NB4 (cell line): ENCODE measurements at places on chromosomes 12 and 14.
A peak's percentile ranks its signal among the peaks of the same experiment; 100 is the strongest.

DNA sequence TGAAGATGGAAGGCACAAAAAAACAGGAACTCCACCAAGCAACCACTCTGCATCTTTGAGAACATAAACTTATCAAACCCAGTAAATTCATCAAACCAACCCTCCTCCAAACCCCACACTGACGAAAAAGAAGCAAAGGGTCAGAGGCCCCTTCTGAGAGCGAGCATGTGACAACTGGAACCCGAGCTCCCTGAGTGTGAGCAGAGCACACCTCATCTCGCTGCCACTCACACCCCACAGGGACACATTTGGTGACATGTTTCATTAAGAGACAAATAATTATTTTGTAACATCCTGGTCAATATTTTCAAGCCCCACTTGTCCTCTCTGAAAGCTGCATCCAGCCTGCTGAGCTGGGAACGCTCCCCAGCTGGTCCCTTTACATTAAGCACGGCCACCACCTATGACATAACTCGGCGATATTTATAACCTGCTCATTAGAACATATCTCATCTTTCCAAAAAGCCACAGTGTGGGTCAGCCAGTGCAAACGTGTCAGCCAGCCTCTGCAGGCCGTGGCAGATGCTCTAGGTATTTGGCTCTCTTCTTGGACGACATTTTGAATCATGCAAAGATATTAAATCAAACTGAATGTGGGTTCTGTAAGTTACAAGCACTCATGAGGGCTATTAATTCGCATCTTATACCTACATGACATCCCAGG lies 120.1 kb downstream of the TTC7B start:
- no peak for DNase-seq

DNA sequence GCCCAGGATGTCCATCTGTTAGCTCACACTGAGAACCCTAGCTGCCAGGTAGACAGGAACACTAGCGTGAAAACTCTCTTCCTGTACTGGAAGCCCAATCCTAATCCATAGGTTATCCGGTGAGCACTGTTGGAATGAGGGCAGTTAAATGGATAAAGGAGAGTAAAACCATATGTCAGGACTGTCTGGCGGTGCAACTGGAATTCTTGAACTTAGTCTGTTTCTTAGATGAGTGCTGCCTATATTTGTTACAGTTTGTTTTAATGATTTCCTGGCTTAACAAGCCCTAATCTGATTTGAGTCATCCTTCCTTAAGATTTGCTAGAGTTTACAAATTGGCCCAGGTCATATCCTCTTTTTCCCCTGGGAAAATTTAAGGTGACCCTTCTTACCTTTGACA lies 104.7 kb downstream of the ANO4 start:
- no peak for DNase-seq

DNA sequence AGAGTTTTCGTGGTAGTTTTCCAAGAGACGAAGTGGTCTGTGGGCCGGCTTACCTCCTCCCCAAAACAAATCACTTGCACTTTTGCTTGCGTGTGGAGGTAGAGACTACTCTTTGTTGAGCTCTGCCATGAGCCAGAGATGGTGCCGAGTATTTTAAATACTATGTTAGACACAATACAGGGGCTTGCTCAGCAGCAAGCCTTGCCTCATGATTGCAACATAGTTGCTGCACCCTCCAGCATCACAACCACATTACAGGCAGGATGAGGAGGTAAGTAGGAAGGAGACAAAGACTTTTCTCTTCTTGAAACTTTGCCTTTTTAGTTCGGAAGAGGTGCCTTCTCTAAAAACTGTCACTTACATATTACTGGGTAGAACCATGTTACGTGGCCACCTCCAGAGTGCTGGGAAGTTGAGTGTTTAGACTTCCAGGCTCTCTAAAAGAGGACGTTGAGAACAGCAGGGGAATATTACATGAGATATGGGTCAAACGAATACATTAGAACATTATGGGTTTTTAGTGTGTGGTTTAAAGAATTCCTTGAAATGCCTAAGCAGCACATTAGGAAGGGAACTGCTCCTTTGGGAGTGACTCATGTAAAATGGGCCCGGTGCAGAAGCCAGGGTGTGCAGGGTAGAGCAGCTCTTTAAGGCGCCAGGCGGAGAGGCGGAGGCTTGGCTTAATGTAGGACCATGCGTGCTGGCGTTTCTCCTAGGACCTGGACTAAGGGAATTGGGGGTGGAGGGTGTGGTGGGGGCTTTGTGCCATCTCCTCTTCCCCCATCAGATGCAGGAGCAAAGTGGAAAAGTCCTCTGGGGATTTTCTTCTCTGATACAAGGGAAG lies 110.6 kb upstream of the PRMT8 start:
- peak; percentile 18 for DNase-seq

DNA sequence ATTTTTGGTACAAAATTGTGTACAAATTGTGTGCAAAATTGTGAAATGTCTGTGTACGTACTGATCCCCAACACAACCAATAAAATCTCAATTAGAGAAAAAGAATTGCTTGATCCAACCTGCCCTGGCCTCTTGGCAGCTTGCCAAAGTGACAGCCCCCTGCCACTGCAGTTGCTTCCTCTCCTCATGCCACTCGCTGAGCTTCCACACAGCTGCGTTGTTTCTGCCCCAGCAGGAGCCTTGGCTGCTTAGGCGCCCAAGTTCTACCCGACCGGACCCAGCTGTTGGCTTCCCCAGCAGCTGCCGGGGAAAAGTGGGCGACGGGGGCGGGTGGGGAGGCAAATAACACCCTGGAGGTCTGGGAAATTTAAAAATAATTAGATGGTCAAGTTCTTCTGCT lies 171.8 kb upstream of the ATF7IP start:
- DNase-seq = no peak

DNA sequence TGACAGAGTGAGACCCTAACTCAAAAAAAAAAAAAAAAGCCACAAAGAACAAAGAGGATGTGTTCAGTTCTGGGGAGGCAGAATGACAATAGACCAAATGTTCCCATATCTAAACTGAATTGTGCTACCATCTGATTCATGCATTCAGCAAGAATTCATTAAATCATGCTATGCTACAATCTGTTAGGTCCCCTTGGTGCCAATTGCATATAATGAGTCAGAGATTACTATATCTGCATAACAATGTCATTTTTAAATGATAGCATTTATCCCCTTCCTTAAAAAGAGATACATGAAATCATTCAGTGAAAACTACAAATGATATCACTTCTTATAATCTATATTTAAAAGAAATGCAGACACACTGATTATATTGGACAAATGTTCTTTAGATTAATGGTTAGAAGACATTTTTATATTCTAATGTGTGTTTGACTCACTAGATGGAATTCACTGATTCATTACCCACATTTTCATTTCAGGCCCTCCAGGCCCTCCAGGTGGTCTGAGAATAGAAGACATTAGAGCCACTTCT lies 207.6 kb upstream of the PDZRN4 start:
- no peak for DNase-seq

DNA sequence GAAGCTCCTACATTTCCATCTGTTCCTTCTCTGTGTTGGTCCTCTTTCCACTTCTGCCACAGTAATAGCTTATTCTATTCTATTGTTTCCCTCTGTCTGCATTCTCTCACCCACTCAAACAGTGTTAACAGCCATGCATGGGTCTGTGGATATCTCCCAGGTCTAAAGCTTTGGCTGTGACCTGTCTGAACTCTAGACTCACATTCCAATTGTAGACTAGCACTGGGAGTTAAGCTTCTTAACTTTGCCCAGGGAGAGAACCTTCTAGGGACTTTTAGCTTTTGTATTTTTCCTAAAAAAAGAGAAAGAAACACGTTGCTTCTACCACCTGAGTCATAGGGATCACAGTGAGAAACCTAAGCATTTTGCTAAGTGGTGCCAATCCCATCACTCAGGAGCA lies 36.7 kb downstream of the PTPRR start:
- no peak for DNase-seq

- DNase-seq = peak; percentile 96
Measured at GRCh38 chr12:31906557-31907301, 52.5 kb upstream of the RESF1 start.

- no peak for DNase-seq
Measured at GRCh38 chr12:27436768-27437167, 9.8 kb upstream of the SMCO2 start.

DNA sequence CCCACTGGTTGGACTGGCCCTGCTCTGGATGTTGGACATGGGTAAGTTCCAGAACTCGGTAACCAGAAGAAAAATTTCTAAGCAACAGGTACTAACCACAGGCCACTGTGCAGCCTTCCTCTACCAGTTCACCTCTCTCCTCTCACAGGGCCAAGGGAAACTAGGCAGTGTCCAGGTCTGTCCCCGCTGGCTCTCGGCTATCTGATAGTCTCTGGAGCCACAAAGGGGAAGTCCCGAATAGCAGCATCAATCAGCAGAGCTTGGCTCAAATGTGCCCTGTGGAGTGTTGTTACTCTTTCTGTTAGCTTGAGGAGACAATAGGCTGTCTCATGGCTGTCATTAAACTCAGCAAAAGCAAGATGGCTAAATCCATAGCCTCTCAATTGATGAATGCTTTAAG lies 73.2 kb downstream of the TSPAN11 start:
- no peak for DNase-seq

- peak; percentile 38 for DNase-seq
Measured at GRCh38 chr12:64730588-64730969, 28.6 kb downstream of the GNS start.

- no peak for DNase-seq
Measured at GRCh38 chr14:87017335-87017734, 975.6 kb downstream of the GALC start.

DNA sequence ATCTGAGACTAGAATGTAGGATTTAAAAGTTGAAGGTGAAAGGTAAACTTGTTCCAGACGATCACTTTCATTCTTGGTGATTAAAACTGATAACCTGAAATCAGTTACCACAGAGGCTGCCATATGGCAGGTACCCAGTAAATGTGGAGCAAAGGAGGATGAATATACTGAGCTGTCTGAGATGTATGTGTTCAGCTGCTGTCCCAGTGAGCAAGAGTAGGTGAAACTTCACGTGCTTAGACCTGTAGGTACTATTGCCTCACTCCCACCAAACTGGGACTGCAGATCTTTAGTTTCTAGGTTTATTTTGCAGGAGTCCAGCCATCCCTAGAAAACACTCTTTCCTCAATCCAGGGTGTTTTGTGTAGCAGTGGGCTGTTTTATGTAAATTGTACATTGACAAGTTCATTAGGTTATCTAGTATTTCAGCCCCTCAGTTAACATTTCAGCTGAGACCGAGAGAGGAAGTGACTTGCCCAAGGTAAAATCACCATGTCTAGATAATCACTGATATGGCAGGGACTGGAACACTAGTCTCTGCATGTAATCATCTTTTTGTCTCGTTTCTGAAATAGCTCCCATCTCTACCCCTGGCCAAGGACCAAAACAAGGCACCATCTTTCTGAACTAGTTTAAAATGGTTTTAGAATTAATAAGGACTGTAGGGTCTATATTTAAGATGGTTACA lies 62.7 kb downstream of the ATG14 start:
- no peak for DNase-seq

- DNase-seq = no peak
Measured at GRCh38 chr14:95502381-95502950, 14.0 kb downstream of the SYNE3 start.
